ENCODE measurements at places on chromosomes 6 and 20.

DNA sequence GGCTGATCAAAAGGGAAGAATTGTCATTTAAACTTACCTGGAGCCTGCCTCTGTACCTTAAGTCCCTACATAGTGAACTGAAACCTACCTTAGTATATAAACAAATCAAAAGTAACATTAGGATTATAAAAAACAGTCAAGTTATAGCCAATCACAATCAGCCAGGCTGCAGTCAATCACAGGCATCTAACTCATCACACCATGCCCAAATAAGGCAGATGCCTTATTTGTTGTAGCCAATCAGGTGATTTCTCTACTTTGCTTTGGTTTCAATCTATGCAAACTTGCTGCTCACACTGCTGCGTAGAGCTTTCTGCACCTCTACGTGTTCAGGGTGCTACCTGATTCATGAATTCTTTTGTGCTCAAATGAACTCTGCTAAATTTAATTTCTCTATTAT is 18.3 kb upstream of the DEFB113 start:
- DNase-seq = no peak

DNA sequence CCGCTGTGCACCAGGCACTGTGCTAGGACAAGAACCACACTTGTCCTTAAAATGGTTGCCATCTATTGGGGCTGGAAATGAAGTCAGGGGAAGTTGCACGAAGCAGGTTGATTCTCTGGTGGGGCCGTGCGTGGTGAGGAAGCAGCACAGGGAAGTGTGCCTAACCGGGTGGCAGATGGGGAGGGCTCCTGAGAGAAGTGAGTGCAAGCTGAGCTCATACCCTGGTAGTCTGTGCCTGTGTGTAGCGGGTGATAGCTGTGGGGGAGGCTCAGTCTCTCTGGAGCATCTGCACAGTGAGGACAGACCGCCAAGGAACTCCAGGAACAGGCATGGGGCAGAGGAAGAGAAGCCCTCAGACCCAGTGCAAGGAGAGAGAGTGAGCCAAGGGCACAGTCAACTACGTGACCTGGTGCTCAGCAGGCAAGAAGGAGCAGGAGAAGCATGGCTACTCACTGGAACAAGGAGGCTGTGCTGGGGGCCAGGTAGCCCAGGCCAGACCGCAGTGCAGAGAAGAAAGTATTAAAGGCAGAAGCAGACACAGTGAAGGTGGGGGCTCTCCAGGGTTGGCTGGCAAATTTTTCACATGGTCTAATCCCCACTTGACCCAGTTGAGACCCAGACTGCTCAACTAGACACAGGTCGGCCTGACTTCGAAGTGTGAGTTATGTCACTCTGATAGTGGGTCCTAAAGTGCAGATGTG is 155.0 kb downstream of the CDH26 start:
- no peak for DNase-seq

GRCh38 chr6:156559162-156559690 is 218.0 kb upstream of the ARID1B start:
- no peak for DNase-seq

- DNase-seq = no peak
Measured at GRCh38 chr6:34390531-34391472, 1.7 kb downstream of the NUDT3 start.

- DNase-seq = no peak
Measured at GRCh38 chr6:36510365-36510764, 36.9 kb downstream of the STK38 start.

- no peak for DNase-seq
Measured at GRCh38 chr6:87779542-87779941, 77.5 kb upstream of the AKIRIN2 start.

- DNase-seq = no peak
Measured at GRCh38 chr6:13413466-13413862, 73.9 kb downstream of the GFOD1 start.

GRCh38 chr6:4180652-4181255 is 45.4 kb upstream of the ECI2 start:
- no peak for DNase-seq

DNA sequence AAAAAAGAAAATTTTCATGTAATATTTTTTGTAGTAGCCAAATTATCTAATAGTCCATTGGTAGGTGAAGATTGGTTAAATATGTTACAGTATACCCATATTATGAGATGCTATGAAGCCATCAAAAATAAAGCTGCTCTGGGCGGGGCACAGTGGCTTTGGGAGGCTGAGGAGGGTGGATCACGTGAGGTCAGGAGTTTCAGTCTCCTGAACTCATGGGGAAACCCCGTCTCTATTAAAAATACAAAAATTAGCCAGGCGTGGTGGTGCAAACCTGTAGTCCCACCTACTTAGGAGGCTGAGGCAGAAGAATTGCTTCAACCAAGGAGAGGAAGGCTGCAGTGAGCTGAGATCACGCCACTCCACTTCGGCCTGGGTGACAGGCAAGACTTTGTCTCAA is 360.5 kb downstream of the KIF16B start:
- no peak for DNase-seq

GRCh38 chr20:313948-314347 is 11.4 kb upstream of the SOX12 start:
- no peak for DNase-seq

GRCh38 chr6:65071480-65071879 is 635.5 kb downstream of the EYS start:
- no peak for DNase-seq

DNA sequence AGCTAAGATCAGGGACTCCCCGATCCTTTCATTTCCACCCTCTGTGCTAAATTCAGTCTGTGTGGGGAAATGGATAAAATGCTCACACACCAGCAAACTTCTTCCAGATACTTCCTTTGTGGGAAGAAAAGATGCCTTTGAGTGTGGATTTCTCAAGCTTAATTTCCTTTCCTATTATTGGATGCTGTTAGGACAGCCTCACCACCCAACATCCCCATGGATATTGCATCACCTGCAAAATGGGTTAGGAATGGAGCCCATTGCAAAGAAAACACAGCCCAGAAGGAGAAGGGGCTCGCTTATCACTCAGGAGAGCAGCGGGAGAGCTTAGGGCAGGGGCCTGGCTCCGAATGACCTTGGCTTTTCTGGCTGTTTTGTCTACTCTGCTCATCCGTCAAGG is 272.2 kb downstream of the CDC5L start:
- no peak for DNase-seq

DNA sequence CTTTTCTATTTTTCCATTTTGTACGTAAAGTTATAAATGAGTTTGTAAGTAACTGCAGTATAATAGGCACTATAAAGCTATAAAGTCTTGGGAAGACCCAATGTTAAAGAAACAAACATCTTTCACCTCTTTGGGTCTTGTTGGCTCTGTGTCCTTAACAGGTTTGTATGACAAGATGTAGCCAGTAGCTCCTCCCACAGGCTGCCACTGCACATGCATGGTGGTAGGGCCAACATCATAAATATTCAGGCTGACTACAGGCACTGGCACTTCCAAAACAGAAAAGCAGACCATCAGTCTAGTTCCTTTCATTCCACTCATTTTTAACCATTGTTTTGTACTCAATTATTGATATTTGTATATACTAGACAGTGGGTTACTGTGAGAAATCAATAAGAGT is 59.9 kb downstream of the COL12A1 start:
- no peak for DNase-seq

DNA sequence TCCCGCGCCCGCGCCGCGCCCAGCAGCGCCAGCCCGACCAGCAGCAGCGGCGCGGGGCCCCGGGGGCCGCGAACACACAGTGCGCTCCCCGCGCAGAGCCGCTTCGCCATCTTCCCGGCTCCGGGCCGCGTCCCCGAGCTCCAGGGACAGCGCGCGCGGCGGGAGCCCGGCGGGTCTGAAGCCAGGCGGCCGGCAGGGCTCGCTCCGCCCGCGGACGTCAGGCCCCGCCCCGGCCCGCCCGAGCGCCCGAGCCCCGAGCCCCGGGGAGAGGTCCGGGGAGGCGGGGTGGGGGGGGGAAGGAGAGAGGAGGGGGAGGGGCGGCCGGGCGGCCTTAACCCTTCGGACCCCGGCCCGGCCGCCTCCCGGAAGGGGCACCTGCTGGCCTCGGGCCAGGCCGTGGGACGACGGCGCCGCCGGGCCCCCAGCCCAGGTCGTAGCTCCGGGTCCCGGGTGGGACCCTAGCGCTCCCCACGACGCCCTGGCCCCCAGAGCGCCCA is at the start of gene LAMA5:
Gene LAMA5 (minus strand): TSS at position 177 of the 497 bp plus-strand sequence. CDS start 67 bp downstream, at position 110.
- no peak for DNase-seq

DNA sequence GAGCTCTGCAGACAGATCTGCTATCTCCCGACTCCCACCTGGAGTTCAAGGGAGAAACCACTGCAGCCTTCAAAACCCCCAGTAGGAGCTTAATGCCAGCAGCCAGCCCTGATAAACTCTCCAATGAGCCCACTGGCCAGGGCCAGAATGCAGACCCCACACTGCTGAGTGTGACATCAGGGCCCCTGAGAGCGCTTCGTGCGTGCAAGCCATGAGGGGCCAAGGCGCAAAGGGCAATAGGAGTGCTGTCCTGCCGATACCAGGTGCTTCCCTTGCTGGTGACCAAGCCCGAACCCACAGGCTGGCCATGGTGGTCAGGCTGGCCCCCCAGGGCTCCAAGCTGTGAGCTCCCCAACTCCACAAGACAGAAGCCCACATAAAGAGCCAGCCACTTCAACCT is 33.2 kb upstream of the CST7 start:
- no peak for DNase-seq

- DNase-seq = no peak
Measured at GRCh38 chr6:118187568-118188164, 280.6 kb downstream of the SLC35F1 start.

- no peak for DNase-seq
Measured at GRCh38 chr6:151044465-151045441, 179.3 kb downstream of the MTHFD1L start.

DNA sequence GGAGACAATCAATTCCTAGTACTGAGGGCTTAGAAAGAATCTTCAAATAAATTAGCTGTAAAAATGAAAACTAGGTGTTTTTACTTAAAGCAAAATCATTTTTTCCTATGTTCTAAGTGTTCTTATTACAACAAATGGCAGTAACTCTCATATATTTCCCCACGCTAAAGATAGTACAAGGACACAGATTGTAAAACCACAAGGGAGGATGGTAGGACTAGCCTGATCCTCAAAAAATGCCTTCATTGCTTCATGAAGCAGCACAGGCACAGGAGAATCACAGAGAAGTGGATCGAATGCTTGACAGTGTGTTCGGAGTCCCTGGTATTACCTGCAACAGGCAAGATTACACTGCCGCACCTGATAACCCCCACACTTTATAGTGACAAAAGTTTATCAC is 58.5 kb downstream of the SAMD3 start:
- DNase-seq = no peak

DNA sequence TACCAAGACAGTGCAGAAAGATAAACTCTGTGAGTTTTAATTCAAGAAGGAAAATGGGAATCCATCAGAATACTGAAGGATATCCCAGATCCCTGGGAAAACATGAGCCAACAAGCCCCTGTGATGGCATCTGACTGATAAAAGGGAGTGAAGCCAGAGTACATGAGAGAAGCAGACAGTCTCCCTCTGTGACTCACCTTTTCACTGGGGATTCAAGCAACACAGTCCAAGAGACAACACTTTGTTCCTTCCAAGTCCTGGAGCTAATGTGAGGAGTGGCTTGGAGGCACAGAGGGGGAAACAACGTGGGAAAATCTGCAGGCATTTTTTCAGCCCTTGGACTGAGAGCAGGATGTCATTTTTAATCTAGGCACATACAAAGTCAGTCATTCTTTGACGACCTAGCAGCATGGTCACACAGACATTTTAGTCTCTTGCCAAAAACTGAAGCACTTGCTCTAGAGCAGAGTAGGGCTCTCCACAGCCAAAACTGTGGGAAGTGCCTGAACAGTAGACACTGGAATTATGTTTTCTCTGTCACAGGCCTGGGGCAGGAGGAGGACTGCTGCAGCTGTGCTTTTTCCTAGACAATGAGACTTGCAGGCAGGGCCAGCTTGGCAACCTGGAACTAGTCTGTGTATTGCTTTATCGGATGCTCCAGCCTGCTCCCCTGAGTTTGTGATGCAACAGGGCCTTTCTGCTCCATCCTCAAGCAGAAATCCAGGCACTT is 465.0 kb upstream of the GJE1 start:
- DNase-seq = no peak

DNA sequence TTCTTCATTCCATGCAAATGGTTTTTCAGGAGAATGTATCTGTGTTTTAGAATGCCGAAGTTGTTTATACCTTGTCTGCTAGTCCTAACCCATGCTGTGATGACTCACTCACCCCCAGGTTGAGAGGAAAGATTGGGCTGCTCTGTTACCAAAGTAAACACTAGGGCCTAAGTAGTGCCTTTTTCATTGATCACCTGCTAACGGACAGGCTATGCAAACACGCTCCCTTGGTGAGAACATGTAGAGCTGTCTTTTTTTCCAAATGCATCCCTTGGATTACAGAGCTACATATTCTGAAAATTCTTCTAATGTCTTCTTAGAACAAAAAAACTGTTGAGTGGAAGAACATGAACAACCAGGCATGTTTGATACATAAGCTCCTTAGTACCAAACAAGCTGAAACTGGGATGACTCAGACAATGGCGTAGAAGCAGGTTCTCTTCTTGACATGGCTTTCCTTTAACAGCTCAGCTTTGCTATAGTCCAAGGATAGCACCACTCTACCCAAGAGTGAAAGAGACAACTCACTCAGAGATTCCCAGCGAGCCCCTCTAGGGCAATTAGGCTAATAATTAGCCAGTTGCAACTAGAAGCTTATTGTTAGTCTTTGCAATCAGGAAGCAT is 20.5 kb downstream of the PERP start:
- DNase-seq = no peak

GRCh38 chr6:155171109-155171746 is 92.6 kb upstream of the CLDN20 start:
- DNase-seq = peak; percentile 50
